ENCODE measurements at places on chromosomes 12 and 14.

- no peak for DNase-seq
Observed at GRCh38 chr12:50282721-50283228, 545 bp downstream of the LIMA1 start.

- no peak for DNase-seq
Observed at GRCh38 chr14:21467616-21468015, 9.1 kb downstream of the RAB2B start.

- no peak for DNase-seq
Observed at GRCh38 chr12:88624911-88625310, 44.6 kb upstream of the KITLG start.

DNA sequence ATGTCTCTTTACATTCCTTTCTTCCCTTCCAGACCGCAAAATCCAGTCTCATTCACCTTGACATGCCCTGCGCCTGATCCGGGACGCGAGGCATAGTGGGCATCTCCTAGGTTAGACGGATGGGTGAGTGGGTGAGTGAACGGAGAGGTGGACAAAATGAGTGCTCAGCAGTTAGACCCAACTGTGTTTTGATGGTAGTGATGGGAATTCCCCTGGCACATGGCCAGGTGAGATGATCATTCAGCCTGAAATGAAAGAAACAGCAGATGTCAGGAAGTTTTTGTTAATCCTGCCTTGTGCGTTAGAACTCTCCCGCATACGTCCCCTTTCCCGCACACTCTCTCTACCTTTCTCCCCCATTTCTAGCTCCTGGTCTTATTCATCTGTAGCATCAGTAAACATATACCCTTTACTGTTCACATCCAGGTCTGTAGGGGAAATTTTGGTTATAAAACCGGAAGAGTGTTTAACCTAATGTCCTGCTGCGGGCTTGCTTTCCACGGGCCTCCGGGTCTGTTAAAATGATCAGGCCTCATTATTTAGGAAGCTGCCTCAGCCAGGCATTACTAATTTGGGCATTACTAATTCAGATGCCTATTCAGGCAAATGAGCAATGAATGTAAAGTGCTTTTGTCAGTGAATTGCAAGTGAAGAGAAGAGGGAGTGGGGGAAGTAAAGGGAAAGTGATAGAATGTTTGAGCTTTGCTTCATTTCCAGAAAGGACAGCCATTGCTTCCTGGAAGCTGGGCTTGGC, 172.8 kb downstream of the ETV6 start:
- no peak for DNase-seq

GRCh38 chr12:32949815-32950214, 53.2 kb upstream of the PKP2 start:
- no peak for DNase-seq

- DNase-seq = no peak
Observed at GRCh38 chr14:75976826-75977581, 4.8 kb downstream of the TGFB3 start.

GRCh38 chr12:57201631-57202030, 15.0 kb upstream of the NXPH4 start:
- no peak for DNase-seq

GRCh38 chr14:99821519-99822508, 28.6 kb downstream of the EML1 start:
- no peak for DNase-seq

DNA sequence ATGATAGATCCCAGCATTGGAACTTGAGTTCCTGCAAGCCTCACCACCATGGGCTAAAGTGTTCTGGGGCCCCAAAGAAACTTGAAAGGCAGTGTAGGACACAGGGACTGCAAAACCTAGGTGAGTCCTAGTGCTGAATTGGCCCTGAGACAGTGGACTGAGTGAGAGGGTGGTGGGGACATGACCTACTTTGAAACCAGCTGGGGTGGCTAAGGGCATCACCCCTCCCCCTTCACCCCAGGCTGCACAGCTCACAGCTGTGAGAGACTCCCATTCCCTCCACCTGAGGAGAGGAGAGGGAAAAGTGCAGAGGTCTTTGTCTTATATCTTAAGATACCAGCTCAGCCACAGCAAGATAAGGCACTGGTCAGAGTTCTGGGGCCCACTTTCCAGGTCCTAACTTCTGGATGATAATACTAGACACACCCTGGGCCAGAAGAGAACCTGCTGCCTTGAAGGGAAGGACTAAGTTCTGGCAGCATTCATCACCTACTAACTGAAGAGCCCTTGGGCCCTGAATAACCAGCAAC, 62.5 kb downstream of the MAPKAPK5 start:
- DNase-seq = no peak

- no peak for DNase-seq
Observed at GRCh38 chr12:50613463-50613862, 108.7 kb downstream of the DIP2B start.

DNA sequence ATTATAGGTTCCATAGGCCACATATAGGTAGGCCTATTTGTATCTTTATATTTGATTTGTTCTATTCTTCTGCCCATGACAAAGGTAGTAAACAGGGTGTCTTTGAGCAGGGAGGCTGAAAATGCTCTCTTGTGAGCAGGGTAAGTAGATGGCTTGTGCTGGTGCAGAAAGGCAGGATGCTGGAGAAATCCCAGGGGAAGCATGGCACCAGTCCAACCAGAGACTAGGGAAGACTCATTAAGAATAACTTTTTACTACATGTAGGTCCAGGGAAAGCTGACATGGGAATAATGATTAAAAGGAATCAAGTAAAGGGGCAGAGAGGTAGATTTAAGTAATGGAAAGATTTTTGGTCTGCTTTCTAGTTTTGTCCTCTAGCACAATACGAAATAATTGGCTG, 245.0 kb downstream of the RGS6 start:
- no peak for DNase-seq

DNA sequence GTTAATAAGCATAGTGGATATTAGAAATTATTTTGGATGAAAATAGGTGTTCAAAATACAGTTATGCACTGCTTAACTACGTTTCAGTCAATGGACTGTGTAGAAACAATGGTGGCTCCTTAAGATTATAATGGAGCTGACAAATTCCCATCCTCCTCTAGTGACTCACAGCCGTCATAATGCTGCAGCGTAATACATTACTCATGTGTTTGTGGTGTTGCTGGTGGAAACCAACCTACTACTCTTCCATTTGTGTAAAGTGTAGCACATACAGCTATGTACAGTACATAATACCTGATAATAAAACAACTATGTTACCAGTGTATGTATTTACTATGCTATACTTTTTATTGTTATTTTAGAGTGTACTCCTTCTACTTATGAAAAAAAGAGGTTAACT, 111.2 kb upstream of the TMCC3 start:
- no peak for DNase-seq

GRCh38 chr14:92759679-92760523, 11.5 kb upstream of the LGMN start:
- DNase-seq = no peak

GRCh38 chr12:27434673-27435565, 11.6 kb upstream of the SMCO2 start:
- no peak for DNase-seq

DNA sequence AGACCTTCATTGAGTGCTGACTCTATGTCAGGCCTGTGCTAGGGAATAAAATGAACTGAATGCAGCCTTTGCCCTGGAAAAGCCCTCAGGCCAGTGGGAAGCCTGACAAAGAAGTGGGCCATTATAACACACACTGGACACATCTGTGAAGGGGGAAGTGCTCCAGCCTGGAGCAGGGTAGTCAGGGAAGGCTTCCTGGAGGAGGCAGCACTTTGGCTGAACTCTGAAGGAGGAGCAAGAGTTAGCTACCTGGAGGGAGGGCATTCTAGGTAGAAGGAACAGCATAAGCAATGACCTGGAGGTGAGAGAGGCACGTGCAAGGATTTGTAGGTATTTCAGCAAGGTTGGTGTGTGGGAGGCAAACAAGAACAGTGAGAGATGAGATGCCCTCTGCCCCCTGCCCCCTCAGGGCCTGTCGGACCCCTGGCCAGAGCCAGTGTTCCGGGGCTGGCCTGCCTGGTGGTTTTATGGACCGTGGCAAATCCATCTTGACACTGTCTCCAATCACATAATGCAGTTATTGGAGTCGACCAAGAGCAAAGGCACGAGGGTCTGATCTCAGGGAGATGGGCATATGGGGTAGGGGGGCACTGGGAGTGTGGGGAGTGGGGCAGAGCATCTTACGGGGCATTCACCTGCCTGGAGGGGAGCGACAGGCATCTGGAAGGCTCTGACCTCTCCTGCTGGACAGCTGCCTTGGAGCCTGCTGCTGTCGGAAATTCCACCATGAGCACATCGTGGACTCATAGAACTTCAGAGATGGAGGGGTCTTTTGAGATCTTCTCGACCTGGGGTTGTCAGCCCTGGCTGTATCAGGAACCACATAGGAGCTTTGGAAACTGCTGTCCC, 2.7 kb upstream of the FAM222A start:
- DNase-seq = no peak

DNA sequence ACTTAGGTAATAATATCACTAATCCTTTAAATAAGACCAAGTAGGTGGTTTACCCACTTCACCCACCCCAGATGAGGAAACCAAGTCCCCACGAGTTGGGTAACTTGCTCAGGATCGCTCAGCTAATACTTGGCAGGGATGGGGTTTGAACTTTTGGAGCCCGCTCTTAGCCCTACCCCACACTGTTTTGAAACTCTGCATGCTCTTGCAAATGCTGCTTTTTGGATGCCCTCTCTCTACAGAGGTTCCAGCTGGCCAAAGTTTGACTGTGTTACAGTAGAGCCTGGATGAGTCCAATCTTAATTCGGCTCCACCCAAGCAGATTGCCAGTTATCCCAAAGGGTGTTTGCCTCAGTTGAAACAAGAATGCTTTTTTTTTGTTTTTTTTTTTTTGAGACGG, 6.8 kb downstream of the PLEKHG3 start:
- DNase-seq = no peak

- DNase-seq = no peak
Observed at GRCh38 chr12:41223600-41223999, 35.5 kb downstream of the PDZRN4 start.

DNA sequence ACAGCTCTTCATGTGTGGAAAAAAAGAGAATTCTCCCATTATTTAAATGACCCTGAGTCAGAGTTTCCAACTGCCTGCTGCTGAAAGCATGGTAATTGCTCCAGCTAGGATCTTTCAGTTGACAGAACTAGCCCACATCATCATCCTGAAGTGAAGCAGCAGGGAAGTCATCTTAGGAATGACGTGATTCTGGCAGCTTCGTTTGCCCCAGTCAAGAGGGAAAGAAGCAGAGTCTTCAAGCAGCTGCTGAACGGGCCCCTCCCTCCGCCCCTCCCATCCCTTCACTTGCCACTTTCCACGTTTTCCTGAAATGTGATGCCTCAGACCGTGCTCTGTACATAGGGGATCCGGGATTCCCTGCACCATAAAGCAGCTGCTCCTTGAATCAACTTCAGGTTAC, 455.0 kb upstream of the TMEM132C start:
- no peak for DNase-seq

- no peak for DNase-seq
Observed at GRCh38 chr12:55797068-55797467, 20.5 kb downstream of the SARNP start.
